ENCODE measurements at places on chromosomes 5 and 9.

GRCh38 chr5:91030521-91031401 lies 352.4 kb downstream of the ARRDC3 start:
- H3K4me3 ChIP-seq, result no peak overlapping the region
- no peaks in the 10 kb centered on the region for H3K36me3 ChIP-seq
- H3K27me3 ChIP-seq, result no peaks in the 10 kb centered on the region
- no peaks in the 10 kb centered on the region for H3K4me1 ChIP-seq

DNA sequence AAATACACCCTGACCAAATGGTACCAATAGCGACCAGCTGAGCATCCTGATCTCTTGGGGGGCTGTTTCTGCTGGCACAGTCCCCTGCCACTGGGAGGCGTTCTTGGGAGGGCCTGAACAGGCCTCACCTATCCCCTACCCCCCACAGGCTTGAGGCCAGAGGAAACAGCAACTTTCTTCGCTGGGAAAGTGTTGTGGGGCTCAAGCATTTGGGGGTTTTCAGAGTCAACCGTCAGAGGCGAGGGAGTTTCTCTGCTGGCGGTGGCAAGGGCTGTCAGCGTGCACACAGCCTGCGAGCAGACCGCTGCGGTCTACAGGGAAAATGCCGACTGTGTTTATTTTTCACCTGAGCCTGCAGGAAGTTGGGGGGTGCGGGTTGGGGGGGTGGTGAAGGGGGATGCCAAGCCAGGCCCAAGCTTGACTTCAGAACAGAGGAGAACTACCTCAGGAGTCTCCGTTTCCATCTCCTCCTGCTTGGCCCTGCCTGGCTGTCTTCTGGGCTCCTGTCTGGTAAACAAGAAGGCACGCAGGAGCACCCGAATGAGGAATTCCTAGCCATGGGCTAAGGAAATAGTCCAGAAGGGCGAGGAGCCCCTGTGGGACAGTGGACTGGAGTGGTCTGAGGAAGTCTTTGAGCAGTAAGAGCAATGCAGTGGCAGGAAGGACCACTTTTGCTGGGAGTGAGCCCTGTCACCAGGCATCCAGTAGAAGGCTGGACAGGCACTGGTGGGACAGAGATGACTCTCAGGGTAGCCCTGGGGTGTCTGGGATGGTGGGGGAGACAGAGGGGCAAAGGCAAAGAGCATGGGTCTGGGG lies 18.1 kb downstream of the TCF7 start:
- H3K27me3 ChIP-seq, result no peaks in the 10 kb centered on the region
- no peak overlapping the region for H3K27ac ChIP-seq
- peaks cover 37% of the 10 kb centered on the region for H3K4me1 ChIP-seq
- no peak overlapping the region for H3K4me3 ChIP-seq
- H3K36me3 ChIP-seq, result peaks cover 20% of the 10 kb centered on the region

DNA sequence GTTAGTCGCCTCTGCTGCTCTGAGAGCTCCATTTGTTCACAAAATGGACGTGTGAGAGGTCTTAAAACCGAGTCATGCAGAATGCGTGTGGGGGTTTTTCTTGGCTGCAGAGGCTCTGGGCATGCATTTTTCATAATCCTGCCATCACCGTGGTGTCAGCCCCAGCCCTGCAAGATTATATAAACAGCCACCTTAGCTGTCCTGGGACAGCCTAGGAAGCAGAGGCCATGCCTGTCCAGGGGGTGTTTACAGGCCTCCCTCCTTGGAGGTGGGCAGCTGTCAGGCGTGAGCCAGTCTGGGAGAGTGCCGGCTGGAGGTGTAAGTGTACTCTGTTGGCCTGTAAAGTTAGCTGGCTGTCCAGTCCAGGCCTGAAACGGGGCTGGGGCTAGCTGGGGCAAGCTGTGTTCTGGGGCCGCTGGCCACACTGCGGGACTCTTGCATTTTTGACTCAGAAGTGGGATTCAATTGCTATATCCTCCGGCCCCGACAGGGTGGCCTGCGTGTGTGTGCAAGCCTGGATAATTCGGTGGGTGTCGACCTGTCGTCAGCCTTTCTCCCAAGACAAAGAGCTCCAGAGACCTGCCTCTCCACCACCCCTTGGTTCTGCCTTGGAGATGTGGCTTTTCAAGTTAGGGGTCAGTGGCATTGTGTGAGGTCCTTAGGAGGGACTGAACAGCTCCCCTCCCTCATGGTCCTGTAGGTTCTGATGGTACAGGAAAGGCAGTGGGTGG lies 2.4 kb downstream of the WNK2 start:
- H3K27ac ChIP-seq, result peak overlapping the region; percentile 92
- H3K27me3 ChIP-seq, result peaks cover 53% of the 10 kb centered on the region
- peaks cover 71% of the 10 kb centered on the region for H3K4me1 ChIP-seq
- H3K4me3 ChIP-seq, result peak overlapping the region; percentile 76

DNA sequence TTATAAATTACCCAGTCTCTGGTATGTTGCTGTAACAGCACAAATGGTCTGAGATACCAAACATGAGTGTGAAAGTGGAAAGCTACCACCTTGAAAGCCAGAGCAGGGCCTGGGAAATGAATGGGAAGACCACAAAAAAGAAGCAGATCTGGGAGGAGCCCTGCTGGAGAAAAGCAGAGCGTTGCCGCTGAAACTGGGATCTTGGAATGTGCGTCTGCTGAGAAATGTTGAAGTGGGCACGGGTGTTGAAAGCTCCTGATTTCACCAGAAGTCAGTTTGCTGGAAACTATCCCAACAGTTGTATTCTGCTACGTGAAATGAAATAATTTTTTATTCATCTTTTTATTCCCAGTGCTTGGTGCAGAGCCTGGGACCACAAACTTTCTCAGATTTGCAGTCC lies 40.0 kb downstream of the NUDT12 start:
- no peak for DNase-seq
- no peaks in the 10 kb centered on the region for H3K36me3 ChIP-seq
- H3K4me3 ChIP-seq, result no peak overlapping the region
- no peak overlapping the region for H3K27ac ChIP-seq
- no peaks in the 10 kb centered on the region for H3K27me3 ChIP-seq

- no peak overlapping the region for H3K27ac ChIP-seq
- no peak for DNase-seq
- no peak overlapping the region for H3K4me3 ChIP-seq
- H3K27me3 ChIP-seq, result peaks cover 7% of the 10 kb centered on the region
Measured at GRCh38 chr9:1637401-1637800, 377.7 kb upstream of the SMARCA2 start.

DNA sequence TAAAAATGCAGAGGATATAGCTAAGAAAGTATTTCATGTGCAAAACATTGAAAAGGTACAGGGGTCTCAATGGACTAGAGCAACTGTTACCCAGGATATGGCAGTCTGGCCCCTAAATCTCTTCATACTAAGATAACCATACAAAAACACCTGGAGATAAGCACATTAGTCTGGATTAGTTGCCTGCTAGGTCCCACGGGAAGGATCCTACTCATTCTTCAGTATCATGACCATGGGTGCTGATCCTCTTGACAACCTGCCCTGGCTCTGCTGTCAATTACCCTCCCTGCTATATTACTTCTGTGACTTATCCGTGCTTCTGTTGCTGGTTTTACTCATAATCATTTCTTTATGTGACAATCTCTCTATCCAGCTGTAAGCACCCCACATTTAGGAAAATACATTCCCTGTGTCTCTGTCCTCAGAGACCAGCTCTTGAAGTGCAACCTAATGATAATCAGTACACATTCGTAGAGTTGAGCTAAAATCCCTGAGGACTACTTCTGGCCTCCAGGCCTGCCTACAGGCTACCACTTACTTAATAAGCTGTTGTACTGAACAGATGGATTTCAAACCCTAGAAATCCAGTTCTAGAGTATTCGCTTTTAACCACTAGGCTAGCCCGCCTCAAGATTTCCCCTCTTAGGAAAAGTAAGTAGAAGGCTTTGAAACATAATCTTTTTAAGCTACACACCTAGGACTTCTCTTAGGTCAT lies 190.5 kb upstream of the OR13F1 start:
- H3K36me3 ChIP-seq, result no peaks in the 10 kb centered on the region
- H3K4me1 ChIP-seq, result no peaks in the 10 kb centered on the region
- H3K4me3 ChIP-seq, result no peak overlapping the region
- H3K27me3 ChIP-seq, result no peaks in the 10 kb centered on the region
- DNase-seq, result no peak

DNA sequence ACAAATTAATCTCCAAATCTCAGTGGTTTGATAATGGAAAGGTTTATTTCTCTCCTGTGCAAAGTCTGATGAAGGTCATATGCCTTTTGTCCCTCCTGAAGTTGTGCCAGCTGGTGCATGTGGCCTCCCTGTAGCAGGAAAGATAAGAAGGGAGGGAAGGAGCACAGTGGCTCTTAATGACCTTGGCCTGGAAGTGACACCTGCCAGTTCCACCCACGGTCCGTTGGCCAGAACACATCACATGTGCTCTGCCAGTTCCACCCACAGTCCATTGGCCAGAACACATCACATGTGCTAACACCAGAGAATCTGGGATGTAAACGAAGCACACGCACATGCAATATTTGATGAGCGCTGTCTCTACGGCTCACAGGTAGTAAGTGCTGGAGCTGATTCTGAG lies 130.9 kb downstream of the DOCK2 start:
- H3K36me3 ChIP-seq, result no peaks in the 10 kb centered on the region
- peak overlapping the region; percentile 7 for H3K27ac ChIP-seq
- peak; percentile 32 for DNase-seq
- peaks cover 20% of the 10 kb centered on the region for H3K4me1 ChIP-seq
- no peaks in the 10 kb centered on the region for H3K27me3 ChIP-seq

DNA sequence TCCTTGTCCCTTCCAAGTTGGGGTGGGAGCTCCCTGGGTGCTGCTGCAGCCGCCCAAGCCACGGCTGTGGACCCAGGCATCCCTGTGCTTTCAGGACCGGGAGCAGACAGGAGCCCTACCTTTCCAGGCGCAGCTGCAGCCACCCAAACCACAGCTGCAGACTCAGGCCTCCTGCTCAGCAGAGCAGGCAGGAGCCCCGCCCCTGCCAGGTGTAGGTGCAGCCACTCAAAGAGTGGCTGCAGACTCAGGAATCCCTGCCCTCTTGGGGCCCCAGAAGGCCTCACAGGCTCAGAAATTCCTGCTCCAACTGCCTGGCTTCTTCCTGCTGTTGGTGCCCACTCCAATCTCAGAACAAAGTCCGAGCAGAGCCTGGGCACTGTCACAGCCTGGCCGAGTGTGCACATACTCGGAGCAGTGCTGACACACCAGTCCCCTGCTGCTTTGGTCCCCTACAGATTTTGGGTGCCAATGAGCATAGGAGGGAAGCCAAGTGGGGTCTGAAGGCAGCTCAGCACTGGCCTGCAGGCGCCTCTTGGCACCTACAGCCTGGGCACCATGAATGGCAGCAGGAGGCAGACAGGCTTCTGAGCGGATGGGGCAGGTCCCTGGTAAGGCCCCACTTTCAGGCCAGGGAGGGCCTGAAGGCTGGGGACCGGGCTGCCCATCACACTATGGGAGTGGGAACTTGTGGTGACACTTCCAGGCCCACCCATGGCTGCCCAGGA lies 6.0 kb upstream of the TESK1 start:
- H3K27ac ChIP-seq, result no peak overlapping the region
- peaks cover 10% of the 10 kb centered on the region for H3K4me1 ChIP-seq
- no peak for DNase-seq
- peaks cover 3% of the 10 kb centered on the region for H3K36me3 ChIP-seq

DNA sequence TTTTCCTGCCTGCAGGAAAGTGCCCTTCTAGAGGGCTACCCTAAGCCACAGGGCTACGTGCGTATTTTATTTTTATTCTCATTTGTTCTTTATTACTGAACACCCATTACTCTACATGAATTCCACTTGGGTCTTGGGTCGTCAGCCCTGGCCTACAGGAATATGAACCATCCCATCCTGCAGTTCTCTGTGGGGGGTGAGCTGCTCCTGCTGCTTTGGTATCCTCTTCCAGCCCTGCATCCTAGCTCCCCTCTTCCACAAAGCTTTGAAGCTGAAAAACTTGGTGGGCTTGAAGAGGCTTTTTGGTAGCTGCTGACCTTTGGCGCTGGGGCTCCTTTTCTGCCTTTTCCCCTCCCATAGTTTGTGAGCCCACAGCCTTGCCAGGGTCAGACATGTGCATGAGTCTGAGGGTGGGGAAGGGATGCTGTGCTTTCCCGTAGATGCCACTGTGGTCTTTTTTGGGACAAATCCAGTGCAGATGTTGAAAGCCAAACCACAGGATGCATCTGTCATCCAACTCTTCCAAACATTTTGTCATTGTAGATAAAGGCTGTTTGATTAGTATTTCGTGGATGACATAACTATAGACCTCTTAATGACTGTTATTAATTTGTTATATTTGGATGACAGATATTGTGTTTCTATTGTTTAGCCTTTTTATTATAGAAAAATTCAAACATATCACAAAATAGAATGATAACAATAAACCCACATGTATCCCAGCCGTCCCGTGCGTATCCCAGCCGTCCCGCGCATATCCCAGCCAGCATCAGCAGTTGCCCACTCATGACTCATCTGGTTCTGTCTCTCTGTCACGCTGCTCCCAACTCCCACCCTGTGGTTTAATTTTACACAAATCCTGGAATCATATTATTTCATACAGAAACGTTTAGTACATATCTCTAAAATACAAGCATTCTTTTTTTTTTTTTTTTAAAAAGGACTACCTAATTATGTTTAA lies 43.9 kb downstream of the SLC46A2 start:
- no peak for DNase-seq
- H3K27ac ChIP-seq, result no peak overlapping the region
- peaks cover 6% of the 10 kb centered on the region for H3K36me3 ChIP-seq
- no peak overlapping the region for H3K4me3 ChIP-seq

DNA sequence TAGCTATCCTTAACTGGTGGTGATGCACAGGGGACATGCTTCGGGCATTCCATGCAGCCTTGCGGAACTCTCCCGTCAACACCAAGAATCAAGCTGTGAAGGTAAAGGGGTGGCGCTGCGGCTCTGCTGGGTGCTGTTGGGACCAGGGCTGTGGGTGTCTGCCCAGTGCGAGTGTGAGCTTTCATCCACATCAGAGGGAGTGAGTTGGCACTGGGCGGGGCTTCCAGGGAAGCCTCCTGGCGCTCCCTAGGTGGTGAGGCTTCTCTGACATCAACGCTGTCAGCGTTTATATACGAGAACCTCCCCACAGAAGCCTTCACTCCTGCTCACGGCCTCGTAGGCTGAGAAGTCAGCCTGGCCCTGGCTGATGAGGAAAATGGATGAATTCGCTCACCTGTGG lies 11.7 kb downstream of the ARPC5L start:
- peak overlapping the region; percentile 96 for H3K27ac ChIP-seq
- peaks cover 52% of the 10 kb centered on the region for H3K36me3 ChIP-seq
- H3K4me1 ChIP-seq, result peaks cover 58% of the 10 kb centered on the region
- no peak overlapping the region for H3K4me3 ChIP-seq
- no peaks in the 10 kb centered on the region for H3K27me3 ChIP-seq

DNA sequence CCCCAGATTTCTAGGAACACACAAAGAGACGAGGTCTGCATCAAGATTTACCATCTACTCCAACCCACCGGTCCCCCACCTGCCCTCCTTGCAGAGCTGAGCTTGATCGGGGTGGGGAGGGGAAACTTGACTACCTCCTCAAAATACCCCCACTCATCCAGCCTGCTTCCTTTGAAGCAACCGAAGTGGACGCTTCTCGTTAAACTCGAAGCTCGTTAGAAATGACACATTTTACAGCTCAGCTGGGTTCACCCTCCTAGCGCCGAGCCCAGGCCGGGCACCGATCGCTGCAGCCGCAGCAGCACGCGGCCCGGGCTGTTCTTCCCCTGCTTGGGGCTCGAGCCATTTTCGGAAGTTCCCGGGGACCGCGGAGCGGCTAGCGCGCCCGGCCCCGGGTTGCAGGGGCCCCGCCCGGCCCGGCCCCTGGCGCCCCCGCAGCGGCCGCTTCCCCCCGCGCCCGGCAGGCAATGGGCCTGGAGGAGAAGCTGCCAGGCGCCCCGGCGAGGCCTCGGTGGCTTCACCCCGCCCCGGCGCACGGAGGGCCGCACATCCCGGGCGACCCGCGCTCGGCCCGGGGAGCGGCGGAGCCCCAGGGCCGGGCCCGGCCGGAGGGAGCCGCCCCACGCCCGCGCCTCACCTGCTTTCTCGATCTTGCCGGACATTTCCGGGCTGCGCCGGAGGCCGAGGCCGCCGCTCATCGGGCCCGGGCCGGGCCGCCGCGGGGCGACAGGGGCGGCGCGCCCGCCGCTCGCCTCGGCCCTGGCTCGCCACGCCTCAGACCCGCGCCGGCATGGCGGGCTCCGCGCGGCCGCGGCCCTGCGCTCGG lies 530 bp downstream of the RAPGEF1 start:
- peak; percentile 41 for DNase-seq
- peaks cover 66% of the 10 kb centered on the region for H3K4me1 ChIP-seq
- H3K4me3 ChIP-seq, result peak overlapping the region; percentile 72

Data from left ventricle myocardium inferior (tissue), 1 donor.